ENCODE measurements at places on chromosomes 11 and 22.

DNA sequence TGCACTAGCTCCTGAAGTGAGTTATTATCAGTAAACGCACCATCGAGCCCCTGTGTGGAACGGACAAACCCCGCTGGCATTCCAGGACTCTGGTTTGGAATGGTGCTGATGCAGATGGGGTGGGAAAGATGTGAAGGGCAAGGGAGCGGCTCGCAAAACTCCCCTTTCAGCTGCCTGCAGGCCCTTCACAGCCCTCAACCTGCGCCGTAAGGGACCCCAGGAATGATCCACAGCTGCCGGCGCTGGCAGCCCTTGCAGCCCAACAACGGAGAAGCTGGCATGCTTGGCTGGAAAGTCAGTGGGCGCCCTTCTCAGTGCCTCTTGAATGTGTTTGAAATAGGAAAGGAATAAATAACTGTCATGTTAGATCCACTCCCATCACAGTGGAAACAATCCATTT, 1445.5 kb downstream of the BRD1 start:
- no peak for DNase-seq

- DNase-seq = no peak
Measured at GRCh38 chr22:44229331-44229730, 48.6 kb downstream of the PARVG start.

DNA sequence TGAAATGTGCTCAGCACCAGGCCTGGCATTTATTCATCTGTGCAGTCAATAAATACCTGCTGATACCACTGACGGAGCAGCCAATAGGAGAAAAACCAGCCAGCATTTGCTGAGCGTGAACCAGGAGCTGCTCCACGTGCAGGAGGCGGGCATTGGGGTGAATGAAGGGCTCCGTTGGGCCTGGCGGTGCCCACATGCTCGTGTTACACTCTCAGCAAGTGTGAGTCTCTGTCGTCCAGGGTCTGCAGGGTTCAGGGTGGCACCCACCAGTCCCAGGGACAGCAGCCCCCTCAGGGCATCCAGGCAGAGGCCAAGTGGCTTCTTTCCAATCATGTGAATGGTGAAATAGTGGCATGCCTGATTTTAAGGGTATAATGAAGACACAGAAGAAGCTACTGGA, 4.2 kb upstream of the RPS19BP1 start:
- no peak for DNase-seq

DNA sequence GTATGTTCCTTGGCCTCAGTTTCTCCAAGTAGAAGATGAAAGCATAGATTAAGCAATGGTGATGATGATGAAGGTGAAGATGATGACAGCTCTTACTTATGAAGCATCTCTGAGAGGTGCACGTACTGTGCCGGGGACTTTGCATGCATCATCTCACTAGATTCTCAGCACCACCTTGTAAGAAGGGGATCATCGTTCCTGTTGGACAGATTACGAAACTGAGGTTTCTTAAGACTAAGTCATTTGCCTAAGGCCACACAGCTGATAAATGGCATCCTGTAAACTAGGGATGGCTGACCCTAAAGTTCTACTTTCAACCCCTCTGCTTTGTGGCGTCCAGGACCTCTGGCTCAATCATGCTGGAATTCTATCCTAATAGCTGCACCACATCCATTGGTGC, 8.7 kb downstream of the MS4A15 start:
- DNase-seq = no peak

- no peak for DNase-seq
Measured at GRCh38 chr22:20032407-20032991, 11.6 kb downstream of the TANGO2 start.

GRCh38 chr11:3808861-3809623, 682 bp downstream of the PGAP2 start:
- peak; percentile 13 for DNase-seq

GRCh38 chr11:403761-404431, 9.9 kb downstream of the PKP3 start:
- DNase-seq = no peak

DNA sequence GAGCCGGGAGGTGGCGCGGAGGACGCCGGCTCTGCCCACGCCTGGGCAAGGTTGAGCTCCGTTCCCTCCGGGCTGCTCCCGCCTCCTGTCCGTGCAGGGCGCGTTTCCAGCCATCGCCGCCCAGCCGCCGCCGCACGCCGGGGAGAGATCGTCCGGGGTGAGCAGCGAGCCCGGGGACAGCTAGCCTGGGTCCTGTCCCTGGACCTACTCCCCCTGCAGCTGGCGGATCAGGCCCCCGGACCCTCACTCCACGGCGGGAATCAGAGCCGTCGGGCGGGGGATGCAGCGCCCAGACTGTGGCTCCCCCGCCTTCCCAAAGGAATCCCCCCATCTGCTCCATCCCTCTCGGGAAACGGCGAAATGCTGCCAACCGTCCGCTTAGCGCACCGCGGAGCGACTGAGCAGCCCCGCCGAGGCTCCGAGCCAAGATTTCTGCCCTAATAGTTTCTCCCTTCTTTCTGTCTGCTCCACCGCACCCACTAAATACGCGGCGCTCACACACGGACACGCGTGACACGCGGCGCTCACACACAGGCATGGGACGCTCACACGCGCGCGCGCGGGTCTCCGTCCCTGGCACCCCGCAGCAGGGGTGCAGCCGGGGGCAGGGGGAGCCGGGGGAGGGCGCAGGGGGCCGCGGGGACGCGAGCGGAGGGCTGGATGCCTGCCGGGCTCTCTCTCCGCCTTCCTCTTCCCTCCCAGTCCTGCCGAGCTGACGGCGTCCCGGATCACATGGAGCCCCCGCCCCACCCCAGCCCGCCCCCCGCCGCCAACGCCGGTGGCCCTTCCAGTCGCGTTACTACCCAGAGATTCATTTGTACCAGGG, at the start of gene KCNJ5:
KCNJ5 (plus strand) TSS at position 814 of the 826 bp plus-strand sequence. CDS start 19,918 bp downstream, outside the sequence.
- no peak for DNase-seq

GRCh38 chr11:120598517-120599257, 87.1 kb downstream of the GRIK4 start:
- no peak for DNase-seq

DNA sequence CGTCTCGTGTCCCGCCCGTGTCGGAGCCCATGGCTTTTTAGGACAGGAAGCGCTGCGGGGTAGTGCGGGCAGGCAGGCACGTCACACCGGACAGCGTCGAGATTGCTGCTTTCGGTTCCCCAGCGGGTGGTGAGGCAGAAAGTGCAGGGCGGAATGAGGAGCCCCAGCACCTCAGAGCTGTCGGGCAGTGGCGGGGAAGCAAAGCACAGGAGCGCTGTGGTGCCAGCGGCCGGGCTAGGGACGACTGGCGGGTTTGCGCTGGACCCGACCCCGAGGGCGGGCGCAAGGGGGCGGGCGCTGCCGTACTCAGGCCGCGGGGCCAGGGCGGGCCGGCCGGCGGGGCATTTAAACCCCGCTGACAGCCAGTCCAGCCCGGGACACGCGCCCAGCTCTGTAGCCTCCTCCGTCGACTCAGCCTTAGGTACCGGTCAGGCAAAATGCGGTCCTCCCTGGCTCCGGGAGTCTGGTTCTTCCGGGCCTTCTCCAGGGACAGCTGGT, at the start of gene SLC37A2:
SLC37A2 (plus strand) TSS at position 375 of the 498 bp plus-strand sequence; CDS start at position 438, 63 bp downstream.
- DNase-seq = no peak

GRCh38 chr11:2186669-2187279, 15.2 kb upstream of the TH start:
- DNase-seq = peak; percentile 54

DNA sequence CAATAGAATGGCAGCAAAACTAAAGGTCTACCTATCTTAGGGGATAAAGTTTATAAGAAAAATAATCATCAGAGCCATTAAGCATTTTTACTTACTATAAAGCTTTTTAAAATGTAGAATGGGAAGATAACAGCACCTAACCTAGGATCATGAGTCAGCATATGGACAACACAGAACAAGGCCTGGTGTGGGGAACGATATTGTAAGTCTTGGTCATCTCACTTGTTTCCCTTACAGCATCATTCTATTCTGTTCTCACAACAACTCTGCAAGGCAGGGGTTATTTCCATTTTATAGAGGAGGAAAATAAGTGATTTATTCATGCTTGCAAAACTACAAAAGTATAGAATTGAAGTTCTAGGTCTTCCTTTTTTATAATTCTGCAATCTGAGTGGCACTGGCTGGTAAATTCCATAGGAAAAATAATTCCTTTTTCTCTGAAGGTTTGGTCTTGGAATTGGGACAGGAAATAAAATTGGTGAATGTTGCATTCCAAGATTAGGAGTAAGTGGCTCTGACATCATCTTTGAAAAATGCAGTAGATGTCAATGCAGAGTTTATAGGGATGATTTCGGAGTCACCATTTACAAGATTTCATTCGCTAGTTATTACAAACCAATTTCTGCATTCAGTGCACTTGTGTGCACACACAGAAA, 423.0 kb downstream of the DYNC2H1 start:
- DNase-seq = no peak

- no peak for DNase-seq
Measured at GRCh38 chr11:128737704-128738103, 43.8 kb downstream of the FLI1 start.

- no peak for DNase-seq
Measured at GRCh38 chr11:62245271-62245753, 3.3 kb downstream of the SCGB1D2 start.

DNA sequence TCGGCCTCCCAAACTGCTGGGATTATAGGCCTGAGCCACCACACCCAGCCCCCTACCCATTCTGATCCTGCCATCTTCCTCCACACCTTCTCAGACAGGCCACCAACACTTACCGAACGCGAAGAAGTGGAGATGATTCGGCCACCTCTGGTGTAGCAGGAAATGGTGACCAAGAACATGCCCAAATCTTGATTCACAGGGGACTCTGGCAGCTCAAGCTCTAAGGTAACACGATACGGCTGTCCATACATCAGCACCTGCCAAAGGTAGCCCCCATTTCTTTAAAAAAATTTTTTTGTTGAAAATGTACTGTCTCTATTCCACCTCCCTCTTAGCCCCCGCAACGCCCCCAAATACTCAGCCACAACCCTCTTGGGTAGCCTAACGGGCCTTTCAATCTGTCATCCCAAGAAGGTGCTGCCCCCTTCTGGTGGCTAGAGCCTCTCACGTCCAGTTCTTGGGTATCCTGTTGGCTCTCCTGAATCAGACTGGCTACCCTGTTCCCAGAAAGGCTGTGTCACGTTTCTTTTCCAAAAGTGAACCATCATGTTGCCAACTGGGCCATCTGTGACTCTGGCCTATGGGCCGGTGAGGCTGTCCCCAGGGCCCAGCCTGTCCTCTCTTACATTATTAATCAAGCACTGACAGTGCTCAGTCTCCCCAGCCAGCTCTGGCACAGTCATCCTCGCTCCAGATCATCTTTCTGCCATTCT, 5.3 kb upstream of the LRRN4CL start:
- DNase-seq = no peak

DNA sequence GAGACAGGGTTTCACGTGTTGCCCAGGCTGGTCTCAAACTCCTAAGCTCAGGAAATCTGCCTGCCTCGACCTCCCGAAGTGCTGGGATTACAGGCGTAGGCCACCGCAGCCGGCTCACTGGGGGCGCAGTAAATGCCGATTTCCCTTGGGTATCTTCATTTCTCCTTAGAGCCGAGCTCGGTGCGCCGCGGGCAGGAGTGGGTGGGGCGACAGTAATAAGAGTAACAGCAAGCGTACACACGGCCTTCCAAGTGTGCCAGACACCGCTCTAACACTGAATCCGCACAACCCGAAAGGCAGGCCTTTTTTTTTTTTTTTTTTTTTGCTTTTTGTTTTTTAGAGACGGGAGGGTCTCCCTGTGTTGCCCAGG, 500 bp upstream of the ADSL start:
- no peak for DNase-seq

GRCh38 chr11:69574608-69575255, 66.2 kb upstream of the CCND1 start:
- no peak for DNase-seq

DNA sequence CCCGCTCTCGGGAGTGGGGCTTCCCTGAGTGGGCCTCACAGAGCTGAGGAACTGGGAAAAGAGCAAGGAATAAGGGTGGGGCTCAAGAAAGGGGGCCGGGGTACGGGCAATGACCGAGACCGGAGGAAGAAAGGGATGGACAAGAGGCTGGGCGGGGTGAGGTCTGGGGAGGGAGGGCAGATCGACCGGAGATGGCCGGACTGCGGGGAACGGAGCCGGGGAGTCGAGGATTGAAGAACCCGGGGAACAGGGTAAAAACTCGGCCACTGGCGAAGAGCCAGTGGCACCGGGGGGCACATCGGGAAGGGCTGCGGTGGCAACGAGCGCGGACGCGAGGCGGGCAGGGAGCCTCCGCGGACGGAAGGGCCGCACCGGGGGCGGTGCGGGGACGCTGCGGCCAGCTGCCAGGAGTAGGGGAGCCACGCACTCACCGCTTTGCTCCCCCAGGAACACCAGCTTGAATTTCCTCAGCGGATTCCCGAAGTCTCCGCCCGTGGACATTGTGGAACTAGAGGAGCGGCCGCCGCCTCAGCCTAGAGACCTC, 667 bp downstream of the RAB6A start:
- DNase-seq = no peak

DNA sequence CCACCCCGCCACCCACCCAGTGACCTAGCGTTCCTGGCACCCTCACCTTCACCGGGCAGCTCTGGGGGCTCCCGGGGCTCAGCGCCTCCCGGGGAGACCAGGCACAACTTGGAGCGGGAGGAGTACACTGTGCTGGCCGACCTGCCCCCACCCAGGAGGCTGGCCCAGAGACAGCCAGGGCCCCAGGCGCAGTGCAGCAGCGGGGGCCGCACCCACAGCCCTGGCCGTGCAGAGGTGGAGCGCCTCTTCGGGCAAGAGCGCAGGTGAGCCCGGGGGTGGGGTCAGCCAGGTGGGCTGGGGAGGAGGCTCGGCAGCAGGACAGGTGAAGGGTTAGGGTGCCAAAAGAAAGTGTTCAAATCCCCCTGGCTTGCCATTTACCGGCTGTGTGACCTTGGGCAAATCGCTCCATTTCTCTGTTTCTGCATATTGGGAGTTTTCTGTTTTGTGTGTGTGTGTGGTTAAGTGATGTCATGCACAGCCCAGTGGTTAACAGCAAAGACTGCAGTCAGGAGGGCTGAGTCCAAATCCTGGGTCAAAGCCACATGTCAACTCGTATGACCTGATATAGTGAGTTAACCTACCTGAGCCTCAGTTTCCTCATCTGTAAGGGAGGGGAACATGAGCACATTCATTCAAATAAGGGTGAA, 29.5 kb downstream of the TRIOBP start:
- DNase-seq = no peak

- DNase-seq = no peak
Measured at GRCh38 chr11:117748771-117749540, 48.1 kb downstream of the DSCAML1 start.

DNA sequence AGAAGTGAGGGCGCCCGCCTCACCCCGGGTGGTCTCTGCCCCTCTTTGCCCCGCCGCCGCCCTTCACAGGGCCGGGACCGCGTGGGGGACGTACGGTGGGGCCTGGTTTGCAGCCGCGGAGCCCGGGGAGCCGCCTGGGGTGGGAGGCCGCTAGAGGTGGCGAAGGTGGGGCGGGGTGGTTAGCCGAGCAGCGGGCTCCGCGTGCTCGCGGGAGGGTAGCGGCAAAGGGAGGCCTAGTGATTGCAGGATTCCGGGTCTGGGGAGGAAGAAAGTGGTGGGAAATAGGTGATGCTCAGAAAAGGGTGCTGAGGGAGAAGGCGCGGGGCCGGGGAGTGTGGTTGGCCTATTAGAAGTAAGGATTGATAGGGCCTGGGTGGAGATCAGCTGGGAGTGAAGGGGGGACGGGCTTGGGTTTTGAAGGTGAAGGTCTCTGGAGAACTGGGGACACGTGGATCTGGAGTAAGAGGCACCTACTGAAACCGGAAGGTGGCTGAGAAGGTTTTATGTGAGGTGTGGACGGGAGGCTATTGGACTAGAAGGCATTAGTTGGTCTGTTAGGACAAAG, 571 bp downstream of the FAR1 start:
- peak; percentile 6 for DNase-seq
